ENCODE measurements at places on chromosomes 16 and 17.

DNA sequence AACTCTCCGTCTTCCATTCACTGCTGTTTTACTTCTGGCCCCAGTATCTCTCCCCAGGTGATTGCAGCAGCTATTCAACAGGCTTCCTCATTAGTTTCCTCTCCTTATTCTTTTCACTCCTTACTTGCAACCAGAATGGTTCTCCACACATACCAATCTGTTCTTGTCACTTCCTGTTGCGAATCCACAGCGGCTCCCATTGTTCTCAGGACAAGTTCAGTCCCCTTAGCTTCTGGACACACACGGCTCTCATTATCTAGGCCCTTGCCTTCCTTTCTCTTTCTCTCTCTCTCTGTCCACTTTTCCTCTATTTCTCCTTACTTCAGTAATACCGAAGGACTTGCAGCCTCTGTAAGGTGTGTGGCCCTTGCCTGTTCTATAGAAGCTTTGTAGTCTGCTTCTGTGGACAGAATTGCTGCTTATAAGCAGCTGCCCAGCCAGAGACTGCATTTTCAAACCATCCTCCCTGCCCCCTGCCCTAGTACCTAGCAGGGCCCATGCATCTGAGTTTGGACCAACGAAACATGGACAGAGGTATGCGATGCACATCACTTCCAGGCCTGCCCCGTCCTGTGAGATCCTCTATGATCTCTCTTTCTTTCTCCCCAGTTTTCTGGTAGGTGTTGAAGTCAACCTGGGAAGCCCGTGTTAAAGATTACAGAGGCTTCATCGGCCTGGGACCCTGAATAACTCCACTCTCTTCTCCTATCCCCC, 45.7 kb downstream of the VAT1L start:
- DNase-seq, result no peak

- no peak for DNase-seq
These were observed 22.2 kb downstream of the CFAP52 start for GRCh38 chr17:9598661-9599060.

DNA sequence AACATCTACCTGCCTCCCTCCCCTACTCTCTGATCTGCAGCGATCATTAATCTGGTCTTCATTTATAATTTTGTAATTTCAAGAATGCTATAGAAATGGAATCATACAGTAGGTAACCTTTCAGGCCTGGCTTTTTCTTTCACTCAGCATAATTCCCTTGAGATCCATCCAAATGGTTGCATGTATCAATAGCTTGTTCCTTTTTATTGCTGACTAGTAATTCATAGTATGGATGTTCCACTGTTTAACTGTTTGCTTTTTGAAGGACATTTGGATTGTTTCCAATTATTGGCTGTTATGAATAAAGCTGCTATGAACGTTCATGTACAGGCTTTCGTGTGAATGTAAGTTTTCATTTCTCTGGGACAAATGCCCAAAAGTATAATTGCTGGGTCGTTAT, 125.2 kb downstream of the USP31 start:
- no peak for DNase-seq

DNA sequence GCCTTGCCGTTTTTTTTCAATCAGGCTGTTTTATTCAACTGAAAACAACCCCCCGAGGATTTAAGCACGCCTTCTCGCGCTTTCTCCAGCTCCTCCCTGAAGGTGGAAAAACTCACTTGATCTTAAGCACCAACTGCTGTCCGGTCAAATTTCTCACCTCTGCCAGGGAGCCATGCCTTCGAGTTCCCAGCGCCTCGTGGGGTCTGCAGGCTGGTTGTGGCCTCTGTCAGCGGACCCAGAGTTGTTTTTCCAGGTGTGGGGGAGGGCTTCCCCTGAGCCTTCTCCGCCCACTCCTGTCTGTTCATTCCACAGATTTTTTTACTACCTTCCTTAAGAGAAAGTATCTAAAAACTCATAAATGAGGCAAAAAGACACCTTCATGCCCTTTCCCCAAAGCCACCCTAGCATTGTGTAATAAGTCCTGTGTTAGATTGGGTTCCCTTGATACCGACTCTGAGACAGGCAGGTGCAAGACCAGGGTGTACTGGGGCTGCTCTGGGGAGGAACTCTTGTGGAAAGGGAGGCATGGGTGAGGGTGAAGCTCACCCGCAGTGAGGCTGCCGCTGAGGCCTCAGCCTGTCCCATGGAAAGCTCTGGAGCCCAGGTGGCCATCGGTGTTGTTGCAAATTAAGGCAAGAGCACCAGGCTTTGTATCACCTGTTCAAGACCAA, 101.6 kb downstream of the AXIN2 start:
- no peak for DNase-seq

DNA sequence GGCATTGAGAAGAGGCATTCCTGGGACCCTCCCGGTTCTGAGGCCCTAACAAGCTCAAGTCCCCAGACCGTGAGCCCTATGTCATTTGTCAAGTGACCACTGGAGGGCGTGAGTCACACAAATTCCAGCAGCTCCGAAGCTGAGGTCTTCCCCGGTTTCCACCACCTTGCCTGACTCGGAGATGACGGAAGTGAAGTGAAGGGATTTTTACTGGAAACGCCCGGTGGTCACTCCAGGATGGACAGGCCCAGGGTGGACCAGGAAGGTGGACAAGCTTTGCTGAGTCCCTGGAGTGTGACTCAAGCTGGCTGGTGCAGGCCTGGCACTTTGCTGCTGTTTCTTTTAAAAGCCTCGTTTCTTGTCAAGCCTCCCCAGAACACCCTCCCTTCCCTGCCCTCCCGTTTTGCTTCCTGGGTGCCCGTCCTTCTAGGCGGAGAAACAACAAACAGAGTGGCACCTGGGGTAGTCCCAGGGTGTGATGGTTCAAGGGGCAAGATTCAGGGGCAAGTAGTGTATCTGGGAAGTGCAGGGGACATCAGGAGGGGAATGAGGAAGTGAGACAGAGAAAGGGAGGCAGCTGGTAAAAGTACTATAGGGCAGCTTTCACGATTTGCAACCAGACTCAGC, 5.3 kb upstream of the NOS2 start:
- peak; percentile 68 for DNase-seq

DNA sequence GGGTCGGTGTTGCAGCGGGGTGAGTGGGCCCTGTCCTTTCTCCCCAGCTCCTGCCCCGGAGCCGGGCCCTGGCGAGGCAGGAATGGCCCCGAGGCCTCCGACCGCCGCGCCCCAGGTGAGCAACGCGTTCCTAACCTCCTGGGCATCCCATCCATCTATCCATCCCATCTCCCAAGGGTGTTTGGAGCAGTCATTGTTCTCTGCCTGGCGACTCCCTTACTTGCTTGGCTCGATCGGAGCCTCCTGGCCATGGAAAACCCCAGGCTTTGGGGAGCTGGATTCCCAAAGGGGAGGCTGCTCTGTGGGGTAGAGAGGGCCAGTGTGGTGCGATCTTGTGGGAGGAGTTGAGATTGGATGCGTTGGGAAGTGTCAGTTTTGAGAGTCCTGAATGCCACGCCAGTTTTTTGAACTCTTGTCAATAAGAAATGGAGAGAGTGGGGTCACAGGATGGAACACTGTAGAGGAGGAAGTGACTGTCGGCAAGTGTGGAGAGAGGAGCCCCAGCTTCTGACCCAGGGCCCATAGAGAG, 684 bp downstream of the ZFP90 start:
- no peak for DNase-seq

GRCh38 chr16:4524571-4524970, 14.0 kb downstream of the CDIP1 start:
- DNase-seq, result no peak
